ENCODE measurements at places on chromosomes 3 and 15.

GRCh38 chr3:177882124-177882648, 654.0 kb upstream of the KCNMB2 start:
- DNase-seq = no peak

DNA sequence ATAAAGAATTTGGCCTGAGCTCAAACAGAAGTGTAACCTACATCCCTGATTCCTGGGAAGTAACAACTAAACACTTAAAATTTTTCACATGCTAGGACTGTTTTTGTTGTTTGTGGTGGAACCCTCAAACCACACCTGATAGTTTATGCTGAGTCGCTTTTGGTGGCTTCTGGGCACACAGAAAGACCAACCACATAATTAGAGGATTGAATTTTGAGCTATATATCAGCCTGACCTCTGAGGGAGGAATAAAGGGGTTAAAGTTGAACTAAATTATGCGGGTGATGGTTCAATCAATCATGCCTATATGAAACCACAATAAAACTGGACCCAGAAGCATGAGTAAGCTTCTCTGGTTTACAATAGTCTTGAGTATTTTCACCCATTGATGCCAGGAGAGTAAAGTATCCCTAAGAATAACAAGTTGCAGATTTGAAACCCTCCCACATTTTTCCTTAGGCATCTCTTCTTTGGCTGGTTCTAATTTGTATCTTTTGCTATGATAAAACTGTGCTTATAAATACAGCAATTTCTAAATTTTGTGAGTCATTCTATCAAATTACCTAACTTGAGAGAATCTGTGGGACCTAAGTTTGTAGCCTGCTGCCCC, 1304.5 kb upstream of the GBE1 start:
- no peak for DNase-seq

DNA sequence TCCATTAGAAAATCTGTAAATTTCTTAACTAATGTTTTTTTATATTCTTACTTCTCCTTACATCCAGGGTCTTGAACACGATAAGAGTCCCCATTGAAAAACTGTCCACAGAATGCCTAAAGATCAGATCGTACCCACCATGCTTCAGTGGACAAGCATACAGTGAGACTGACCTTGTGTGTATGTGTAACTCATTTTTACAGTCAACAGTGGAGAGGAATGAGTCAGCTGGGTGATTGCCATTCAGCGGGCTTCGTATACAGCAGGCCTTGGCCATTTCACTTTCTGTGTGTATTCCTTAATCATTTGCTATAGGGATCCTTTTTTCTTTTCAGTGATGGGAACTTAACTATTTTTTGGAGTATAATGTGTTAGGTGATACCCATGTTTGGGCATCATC, 10.6 kb downstream of the PARP14 start:
- DNase-seq = no peak

GRCh38 chr3:71725271-71725991, at the start of gene EIF4E3:
Gene EIF4E3 (minus strand): TSS chr3:71725402. CDS start chr3:71725367, 35 bp downstream.
- peak; percentile 6 for DNase-seq

GRCh38 chr3:139934613-139935015, 371 bp upstream of the CLSTN2 start:
- peak; percentile 76 for DNase-seq

DNA sequence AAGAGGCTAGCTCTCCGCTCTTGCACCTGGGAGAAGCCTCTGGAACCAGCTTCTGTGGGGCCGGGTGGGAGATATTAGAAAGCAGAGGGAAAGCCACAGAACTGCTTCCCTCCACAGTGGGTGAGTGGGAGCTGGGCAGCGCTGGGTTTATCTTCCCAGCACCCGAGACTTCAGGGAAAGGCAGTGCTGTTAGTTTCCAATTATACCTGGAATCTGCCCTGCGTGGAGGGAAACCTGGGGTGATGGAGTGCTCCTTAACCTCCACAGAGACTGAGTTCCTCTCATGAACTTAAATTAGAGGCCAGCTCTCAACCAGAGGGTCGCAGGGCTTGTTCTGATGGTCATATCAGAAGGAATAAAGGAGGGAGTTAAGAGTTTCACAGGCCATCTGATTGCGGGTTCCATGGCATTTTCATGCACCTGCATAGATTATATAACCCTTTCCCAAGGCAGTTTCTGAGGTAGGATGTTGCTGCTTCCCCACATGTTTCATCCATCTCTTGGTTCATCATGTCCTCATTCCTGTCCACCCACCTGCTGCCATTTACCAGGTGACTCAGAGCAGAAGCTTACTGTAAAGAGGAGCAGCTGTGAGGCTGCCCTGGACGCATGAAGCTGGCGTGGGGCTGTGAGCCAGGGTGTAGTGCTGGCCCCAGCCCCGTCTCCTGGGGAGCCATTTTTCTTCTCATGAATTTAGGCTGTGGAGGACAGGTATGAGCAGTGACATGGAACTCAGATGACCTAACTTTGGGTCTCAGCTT, 42.5 kb downstream of the CA12 start:
- no peak for DNase-seq
